NK-92 treated with Interleukin-12 subunit alpha and Interleukin-12 subunit beta, amount 100 ng/mL, for 24 hours (cell line): ENCODE measurements at places on chromosomes 5 and 9.

DNA sequence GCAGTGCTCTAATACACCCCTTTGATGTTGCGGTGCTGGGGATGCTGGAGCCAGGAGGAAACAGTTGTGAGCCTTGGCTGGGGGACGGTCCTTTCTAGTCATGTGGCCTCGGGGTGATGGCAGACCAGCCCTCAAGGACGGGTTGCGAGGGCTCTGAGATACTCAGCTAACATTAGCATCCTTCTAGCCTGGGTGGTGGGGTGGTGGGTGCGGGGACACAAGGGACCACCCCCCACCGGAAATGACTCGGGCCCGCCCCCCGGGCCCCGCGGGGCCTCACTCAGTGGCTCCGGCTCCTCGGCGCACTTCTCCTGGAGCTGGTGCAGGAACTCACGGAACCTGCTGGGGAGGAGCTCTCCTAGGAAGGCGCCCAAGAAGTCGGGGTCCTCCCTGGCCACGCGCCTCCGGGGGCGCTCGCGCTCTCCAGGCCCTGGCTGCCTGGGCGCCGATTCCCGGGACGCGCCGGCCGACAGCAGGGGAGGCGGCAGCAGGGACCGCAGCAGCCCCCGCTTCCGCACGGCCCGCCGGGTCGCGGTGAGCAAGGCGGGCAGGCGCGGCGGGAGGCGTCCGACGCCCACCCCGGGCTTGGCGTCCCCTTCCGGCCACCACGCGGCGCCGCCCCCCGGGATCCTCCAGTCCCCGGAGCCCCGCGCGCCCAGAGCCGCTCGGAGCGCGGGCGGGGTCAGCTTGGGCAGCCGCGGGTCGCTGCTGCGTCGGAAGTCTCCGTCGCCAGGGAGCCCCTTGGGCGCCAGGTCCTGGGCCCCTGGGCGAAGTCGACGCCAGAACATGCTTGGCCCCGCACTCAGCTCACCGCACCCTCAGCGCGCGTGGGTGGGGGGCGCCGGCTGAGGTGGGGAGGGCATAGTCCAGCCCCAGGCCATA is 873 bp downstream of the C9orf50 start:
- no peak for DNase-seq

- peak; percentile 83 for DNase-seq
Measured at GRCh38 chr5:79235634-79236361, at the start of gene JMY. Gene JMY (plus strand): TSS chr5:79236131. CDS start chr5:79236651, 520 bp downstream.

GRCh38 chr5:162484095-162484494 is 416.5 kb downstream of the GABRG2 start:
- DNase-seq = no peak

GRCh38 chr5:178467205-178467567 is 123.0 kb downstream of the COL23A1 start:
- no peak for DNase-seq

- no peak for DNase-seq
Measured at GRCh38 chr9:82593501-82593900, 469.4 kb downstream of the RASEF start.

DNA sequence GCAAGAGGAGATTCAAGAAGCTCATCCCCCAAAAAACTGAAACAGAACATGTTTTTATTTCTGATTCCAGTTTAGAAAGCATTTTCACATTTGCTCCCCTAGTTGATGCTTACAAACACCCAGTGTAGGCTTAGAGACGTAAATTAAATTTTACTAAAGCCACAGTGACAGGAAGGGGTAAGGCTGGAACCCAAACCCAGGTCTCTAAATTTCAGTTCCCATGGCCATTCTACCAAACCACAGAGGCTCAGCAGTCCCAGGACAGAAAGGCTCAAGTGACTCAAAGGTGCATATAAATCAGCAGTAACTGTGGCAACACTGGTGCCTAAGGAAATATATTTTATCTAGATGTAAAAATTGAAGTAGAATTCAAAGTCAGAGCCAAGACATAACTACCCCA is 128.7 kb downstream of the CEP120 start:
- no peak for DNase-seq

DNA sequence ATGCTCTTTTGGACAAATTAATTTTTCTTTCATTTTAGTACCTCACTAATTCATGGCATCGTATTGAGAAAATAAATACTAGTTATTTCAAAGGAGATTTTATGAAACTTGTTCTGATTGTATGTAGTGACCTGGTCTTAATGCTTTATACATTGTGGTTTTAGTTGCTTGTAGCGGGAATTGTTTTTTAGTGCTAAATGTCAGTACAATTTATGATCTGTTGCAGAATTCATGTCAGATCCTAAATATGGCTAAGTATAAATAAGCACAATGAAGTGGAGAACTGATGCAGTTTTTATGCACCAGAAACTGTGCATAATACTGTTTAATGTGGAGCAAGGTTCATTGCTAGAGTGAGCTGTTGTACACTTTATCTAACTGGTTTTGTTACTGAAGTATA is 308.8 kb downstream of the PJA2 start:
- DNase-seq = no peak

DNA sequence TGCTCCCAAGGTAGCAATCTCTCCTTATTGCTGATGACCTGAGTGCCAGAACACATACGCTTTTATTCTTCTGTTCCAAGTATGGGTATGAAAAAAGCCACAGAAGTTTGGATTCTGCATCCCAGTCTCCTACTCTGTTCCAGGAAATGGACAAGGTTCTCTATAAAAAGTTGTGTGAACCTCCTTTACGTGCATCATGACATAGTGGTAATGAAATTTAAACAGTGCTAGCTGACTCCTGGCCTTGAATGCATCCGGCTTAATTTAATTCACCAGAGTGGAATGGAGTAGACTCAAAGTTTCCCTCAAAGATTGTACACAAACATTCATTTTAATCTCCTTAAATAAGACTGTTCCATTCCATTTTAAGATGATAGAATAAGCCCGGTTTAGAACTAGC is 68.9 kb downstream of the LURAP1L start:
- DNase-seq = no peak

DNA sequence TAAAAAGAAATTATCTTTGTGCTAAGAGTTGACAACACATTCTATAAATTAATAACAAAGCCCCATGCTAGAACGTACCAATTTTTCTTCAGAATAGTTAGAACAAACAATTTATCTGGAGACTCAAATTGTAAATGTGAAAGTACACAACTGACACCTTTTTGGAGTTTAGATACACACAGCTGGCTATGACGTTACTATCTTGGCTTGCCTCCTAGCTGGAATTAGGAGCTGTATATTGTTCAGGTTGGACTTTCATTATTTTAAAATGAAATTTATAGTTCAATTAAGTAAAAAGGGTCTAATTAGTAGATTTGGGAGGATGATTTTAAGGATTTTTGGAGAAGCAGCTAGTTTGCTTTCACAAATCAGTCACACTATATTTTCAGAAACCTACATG is 393.9 kb upstream of the RIOK2 start:
- no peak for DNase-seq
